ENCODE measurements at places on chromosomes 6 and 20. TPM values are rescaled to one million over a fixed set of nuclear protein-coding genes. Genes with fewer than 3 reads are reported as not detected.

Gene MOXD1
- polyA plus RNA-seq, result 6.6 TPM

Gene SIRPD
- 0.90 TPM for polyA plus RNA-seq

Gene SLC22A23
- 13.9 TPM for polyA plus RNA-seq

Gene GJA10
- polyA plus RNA-seq, result not detected

Gene BMP7
- polyA plus RNA-seq, result under 0.01 TPM

Gene C20orf144
- 0.12 TPM for polyA plus RNA-seq

Gene PNRC1
- 44.2 TPM for polyA plus RNA-seq

Gene EPB41L1
- 14.1 TPM for polyA plus RNA-seq

Gene ACTL10
- polyA plus RNA-seq, result 1.6 TPM

Gene HEY2
- polyA plus RNA-seq, result not detected

Gene FGD2
- polyA plus RNA-seq, result 3.7 TPM

Gene IL20RA
- 7.2 TPM for polyA plus RNA-seq
